Activated T-cell treated with anti-CD3 and anti-CD28 coated beads for 48 hours (primary cell): ENCODE measurements at places on chromosomes 5 and 9.

DNA sequence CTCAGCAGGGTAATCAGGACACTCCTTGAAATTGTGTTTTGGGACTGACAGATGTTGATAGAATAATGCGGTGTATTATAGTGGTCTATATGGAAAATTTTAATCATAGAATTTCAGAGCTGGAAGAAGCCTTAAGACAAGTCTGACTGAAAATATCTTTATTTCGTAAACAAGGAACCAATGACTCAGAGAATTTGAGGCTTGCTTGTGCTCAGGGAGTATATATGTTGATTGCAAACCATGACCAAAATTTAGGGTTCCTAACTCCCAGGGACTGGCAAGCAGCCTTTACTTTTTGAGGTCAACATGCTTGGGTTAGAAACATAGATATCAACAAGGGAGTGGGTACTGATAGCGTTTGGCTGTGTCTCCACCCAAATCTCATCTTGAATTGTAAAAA is 287.2 kb downstream of the CD180 start:
- DNase-seq, result no peak

DNA sequence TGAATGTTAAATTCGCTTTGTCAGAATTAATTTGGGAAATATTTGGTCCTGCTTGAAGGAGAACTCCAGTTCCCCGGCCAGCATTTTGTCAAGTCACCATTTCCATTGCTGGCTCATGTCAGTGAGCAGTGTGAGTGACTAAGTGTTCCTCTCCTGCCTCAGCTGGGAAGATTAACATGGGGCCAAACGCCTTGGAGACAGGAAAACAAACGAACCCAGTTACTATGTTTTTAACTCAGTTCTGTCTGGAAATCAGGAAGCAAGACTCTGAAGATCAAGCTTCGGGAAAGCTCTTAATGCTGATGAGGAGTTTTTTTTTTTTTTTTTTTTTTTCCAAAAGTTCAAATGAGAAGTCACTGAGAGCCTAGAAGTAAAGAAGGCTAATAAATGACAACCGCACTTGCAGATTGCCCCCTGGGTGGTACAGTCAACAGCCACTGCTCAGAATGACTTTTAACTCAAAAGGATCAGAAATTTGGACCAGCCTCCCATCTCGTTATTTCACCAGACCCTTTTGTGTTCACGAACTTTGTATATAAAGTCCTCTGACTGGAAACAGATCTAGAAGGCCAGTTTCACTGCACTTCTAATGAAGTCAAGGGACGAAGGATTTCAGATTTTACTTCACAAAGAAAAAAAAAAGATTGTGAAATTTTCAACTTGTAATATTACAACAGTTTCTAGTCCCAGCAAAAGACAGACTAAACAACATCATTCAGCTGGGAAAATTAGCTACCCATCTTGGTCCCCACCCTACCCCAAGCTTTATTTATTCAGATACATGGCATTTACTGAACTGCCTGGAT is 121.3 kb downstream of the LHFPL2 start:
- no peak for DNase-seq

GRCh38 chr5:97297704-97298091 is 114.7 kb upstream of the RIOK2 start:
- no peak for DNase-seq

GRCh38 chr5:159021136-159021900 is 78.4 kb downstream of the EBF1 start:
- DNase-seq, result no peak

GRCh38 chr5:56696900-56697299 is 118.4 kb upstream of the MAP3K1 start:
- DNase-seq, result no peak

DNA sequence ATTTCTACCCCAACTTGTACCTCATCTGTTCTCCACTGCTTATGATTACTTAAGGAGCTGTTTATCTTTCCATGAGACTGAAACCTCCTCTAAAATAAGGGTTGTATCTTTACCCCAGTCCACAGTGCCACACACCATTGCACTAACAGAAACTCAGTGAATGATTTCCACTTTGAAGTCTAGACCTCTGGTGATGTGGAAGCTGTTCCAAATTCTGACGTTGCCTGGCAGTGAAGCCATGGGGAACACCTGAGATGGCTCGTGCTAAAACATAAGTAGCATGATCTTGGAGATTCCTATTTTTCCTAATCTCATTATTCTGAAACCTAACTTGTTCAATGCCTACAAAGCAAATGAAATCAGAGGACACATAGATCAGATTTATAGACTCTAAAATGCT is 583.2 kb downstream of the EBF1 start:
- DNase-seq, result no peak

DNA sequence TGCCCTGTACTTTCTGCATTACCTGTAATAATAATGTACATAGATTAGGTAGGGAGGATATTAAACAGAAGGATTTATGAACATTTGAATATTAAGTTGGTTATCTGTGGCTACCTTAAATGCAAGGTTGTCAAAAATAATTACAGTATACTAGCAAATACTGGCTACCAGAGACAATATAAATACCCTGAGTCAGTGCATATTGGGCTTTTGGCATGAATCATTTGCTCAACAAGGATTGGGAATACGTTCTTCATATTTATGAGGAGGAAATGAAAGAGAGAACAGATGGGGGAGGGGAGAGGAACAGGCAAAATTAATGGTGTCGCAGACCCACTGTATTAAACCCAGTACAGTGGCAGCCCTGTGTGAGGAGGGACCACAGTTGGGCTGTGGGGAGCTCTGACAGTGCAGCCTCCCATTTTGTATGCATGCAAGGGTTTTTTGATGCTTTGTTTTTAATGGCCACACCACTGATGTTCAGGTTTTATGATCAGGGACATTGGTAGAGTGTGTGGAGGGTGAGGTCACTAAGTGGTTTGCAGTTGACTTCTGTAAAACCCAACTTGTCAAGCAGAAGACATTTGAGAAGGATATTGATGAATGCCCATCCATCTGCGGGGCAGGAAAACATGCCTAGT is 56.9 kb downstream of the MVB12B start:
- no peak for DNase-seq

GRCh38 chr5:78930721-78931120 is 54.4 kb downstream of the ARSB start:
- DNase-seq, result no peak

DNA sequence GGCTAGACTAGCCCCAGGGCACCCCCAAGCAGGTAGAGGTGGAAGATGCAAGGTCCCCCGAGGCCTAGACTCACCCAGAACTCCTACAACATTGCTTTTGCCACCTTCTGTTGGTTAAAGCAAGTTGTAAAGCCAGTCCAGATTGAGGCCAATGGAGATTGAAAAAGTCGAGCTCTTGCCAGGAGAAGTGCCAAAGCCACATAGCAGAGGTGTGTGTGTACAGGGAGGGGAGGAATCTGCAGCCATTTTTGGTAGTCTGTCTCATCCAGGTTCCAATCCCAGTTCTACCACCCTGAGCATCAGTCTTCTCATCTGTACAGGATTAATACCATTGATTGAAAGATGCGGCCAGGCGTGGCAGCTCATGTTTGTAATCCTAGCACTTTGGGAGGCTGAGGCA is 12.3 kb upstream of the URM1 start:
- DNase-seq, result no peak

GRCh38 chr9:135766251-135766650 is 64.3 kb downstream of the KCNT1 start:
- DNase-seq, result no peak

GRCh38 chr5:142117579-142118151 is 9.1 kb downstream of the NDFIP1 start:
- no peak for DNase-seq

DNA sequence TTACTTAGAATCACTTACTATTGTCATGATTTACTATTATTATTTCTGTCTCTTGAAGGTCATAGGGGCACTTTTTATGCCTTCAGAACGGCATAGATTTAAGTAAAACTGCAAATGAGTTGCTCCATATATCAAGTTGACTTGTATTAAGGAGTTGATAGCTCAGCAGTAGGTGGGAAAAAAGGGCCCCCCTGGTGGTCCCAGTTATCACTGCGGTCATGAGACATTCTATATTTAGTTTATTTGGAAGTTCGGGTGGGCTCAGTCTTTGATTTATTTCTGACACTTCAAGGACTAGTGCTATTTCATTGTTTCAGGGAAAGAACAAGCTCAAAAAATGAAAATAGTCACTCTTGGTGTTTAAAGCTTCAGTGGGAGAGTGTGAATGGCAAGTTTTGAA is 159.3 kb downstream of the SLC24A2 start:
- no peak for DNase-seq

DNA sequence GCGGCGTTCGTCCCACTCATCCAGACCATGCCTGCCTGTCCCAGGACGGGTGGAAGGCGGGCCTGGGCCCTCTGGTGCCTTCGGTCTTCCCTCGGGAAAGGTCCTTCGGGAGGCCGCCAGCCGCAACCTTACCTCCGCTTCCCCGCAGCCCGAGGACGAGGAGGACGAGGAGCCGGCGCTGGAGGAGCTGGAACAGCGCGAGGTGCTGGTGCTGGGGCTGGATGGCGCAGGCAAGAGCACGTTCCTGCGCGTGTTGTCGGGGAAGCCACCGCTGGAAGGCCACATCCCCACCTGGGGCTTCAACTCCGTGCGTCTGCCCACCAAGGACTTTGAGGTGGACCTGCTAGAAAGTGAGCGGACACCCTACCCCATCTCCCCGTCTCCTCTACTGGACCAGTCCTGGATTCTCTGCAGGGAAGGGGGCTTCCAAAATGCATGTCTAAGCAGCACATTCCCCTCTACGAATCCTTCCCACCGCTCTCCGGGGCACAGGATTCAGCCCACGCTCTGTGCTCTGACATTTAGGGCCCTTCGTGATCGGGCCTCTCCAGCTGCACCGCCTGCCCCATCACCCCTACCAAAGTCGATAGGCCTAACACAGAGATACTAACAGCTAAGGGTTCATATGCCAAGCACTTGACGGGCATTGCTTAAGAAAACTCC is 1.1 kb downstream of the ARL10 start:
- DNase-seq, result no peak

- no peak for DNase-seq
Observed at GRCh38 chr5:154411338-154411737, 34.5 kb upstream of the SAP30L start.

- DNase-seq, result no peak
Observed at GRCh38 chr5:146179696-146180095, 2.8 kb downstream of the LARS1 start.

GRCh38 chr5:131794586-131794985 is 2.2 kb downstream of the FNIP1 start:
- DNase-seq, result no peak

- DNase-seq, result no peak
Observed at GRCh38 chr9:110580850-110581249, 1.3 kb upstream of the SVEP1 start.

DNA sequence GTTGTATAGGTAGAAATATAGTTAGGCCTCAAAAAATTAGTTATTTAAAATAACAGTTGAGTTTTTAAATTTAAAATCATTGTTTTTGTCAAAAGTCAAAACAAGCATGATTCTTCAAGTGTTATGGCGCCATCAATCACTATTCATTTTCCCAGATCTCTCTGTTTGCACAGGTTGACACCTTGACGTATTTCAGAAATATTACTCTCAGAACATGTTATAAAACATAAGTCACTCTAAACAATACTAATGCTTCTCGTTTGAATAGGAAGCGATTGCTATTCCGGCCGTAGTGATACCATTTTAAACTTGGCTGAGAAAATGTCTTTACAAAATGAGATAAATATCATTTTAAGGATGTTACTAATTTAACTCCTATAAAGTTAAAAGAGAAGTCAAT is 126.1 kb upstream of the VCAN start:
- DNase-seq, result no peak

GRCh38 chr9:123291736-123292135 is 23.4 kb upstream of the STRBP start:
- DNase-seq, result no peak

GRCh38 chr5:143957455-143957854 is 145.5 kb downstream of the HMHB1 start:
- DNase-seq, result no peak

DNA sequence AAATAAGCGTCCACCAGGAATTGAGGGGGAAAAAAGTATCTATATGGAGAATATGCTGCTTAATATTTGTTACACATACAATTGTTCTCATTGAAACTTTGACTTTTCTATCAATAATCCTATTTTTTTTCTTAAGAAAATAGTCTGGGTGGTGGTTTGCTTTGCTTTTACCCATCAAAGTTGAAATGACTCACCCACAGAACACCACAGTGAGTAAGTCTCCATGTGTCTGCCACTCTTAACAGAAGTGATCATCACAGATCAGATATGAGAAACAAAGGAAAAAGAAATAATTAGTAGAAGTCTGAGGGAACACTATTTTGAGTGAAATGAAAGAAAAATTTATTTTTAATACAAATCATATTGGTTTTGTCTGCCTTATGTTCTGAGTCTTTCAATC is 742.8 kb downstream of the CDH9 start:
- DNase-seq, result no peak

DNA sequence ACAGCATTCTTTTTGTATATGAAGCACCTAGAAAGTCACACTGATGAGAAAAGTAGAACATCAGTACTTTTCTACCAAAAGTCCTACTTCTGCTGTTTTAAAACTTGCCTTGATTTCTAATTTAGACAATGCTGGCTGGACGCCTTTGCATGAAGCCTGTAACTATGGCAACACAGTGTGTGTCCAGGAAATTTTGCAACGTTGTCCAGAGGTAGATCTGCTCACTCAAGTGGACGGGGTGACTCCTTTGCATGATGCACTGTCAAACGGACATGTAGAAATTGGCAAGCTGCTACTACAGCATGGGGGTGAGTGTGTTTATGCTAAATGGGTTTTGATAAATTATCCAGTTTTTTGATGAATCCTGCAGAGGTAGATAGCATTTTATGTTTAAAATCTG is 73.5 kb downstream of the SLF1 start:
- DNase-seq, result no peak

- DNase-seq, result no peak
Observed at GRCh38 chr9:122076117-122076516, 17.0 kb downstream of the TTLL11 start.

DNA sequence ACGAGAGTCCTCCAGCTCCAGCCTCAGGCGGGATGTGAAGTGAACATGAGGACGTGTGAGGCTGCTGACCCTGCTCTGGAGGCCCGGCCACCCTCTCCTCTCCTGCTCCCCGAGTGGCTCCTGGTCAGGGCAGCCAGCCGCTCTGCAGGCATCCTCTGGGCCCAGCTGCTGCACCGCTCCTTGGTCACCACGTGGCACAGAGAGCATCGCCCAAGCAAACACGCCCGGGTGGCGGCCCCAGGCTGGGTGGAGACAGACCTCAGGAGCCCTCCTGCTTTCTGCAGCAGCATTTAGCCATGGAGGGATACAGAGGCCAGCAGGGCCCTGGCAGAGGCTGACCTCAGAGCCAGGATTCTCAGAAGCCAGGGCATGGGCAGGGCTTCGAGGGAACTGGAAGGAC is 69.7 kb upstream of the SARDH start:
- DNase-seq, result no peak
